ENCODE measurements at places on chromosomes 5 and 9. TPM values are rescaled to one million over a fixed set of nuclear protein-coding genes. Genes with fewer than 3 reads are reported as not detected.
A peak's percentile ranks its signal among the peaks of the same experiment; 100 is the strongest.

- H3K27ac ChIP-seq, result no peak overlapping the region
- H3K36me3 ChIP-seq, result no peaks in the 10 kb centered on the region
- H3K27me3 ChIP-seq, result peaks cover 21% of the 10 kb centered on the region
- no peak overlapping the region for H3K4me3 ChIP-seq
Observed at GRCh38 chr5:42887575-42887974, 75.9 kb upstream of the SELENOP start.

GRCh38 chr5:90886381-90886780, 327.8 kb downstream of the ADGRV1 start:
- no peak overlapping the region for H3K27ac ChIP-seq
- H3K36me3 ChIP-seq, result no peaks in the 10 kb centered on the region
- no peak for DNase-seq
- H3K27me3 ChIP-seq, result peaks cover 33% of the 10 kb centered on the region

The PCDHA1 gene
- total RNA-seq, result 0.07 TPM

- H3K4me1 ChIP-seq, result no peaks in the 10 kb centered on the region
- peaks cover 31% of the 10 kb centered on the region for H3K36me3 ChIP-seq
- H3K4me3 ChIP-seq, result no peak overlapping the region
- no peak overlapping the region for H3K27ac ChIP-seq
- no peaks in the 10 kb centered on the region for H3K27me3 ChIP-seq
Observed at GRCh38 chr5:109779036-109779735, 89.5 kb downstream of the MAN2A1 start.

DNA sequence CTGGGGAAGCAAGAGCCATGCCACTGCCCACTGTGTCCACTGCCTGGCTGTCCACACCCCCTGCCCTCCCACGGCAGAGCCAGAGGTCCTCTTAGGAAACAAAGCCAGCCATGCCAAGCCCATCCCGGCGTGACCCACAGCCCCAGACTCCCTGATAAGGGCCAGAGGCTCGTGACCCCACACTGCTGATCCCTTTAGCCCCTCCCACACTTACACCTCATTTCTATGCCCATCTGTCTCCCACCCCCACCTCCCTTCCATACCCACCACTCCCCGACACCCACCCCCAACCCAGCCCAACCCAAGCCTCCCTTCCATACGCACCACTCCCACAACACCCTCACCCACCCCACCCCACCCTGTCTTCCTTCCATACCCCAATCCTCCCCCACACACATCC, 17.3 kb downstream of the PTGES start:
- H3K4me3 ChIP-seq, result no peak overlapping the region
- H3K4me1 ChIP-seq, result peaks cover 6% of the 10 kb centered on the region
- H3K27me3 ChIP-seq, result peaks cover 6% of the 10 kb centered on the region
- H3K27ac ChIP-seq, result no peak overlapping the region

DNA sequence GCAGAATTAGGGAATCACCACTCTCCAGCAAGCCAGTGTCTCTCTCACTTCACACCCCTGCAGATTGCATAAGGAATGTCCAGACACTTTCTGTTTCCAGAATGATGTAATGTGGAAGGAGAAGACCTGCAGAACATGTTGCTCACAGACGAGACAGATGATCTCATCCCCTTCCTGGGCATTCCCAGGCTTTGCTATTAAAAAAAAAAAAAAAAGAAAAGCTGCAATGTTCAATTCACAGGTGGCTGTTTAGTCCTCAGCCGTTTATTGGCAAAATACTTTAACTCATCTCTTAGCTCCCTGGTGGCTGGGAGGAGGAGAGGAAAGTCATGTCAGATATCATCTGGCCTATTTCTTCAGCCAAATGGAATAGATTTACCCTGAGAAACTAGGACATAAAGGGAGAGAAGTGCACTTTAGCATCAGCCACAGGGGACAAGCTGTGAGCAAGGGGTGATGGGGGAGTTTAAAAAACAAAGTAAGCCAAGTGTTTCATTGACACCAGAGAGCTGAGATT, 95.9 kb upstream of the TNC start:
- DNase-seq, result no peak
- H3K4me3 ChIP-seq, result no peak overlapping the region
- peaks cover 28% of the 10 kb centered on the region for H3K27me3 ChIP-seq
- no peaks in the 10 kb centered on the region for H3K36me3 ChIP-seq
- H3K27ac ChIP-seq, result no peak overlapping the region
- H3K4me1 ChIP-seq, result peaks cover 13% of the 10 kb centered on the region

DNA sequence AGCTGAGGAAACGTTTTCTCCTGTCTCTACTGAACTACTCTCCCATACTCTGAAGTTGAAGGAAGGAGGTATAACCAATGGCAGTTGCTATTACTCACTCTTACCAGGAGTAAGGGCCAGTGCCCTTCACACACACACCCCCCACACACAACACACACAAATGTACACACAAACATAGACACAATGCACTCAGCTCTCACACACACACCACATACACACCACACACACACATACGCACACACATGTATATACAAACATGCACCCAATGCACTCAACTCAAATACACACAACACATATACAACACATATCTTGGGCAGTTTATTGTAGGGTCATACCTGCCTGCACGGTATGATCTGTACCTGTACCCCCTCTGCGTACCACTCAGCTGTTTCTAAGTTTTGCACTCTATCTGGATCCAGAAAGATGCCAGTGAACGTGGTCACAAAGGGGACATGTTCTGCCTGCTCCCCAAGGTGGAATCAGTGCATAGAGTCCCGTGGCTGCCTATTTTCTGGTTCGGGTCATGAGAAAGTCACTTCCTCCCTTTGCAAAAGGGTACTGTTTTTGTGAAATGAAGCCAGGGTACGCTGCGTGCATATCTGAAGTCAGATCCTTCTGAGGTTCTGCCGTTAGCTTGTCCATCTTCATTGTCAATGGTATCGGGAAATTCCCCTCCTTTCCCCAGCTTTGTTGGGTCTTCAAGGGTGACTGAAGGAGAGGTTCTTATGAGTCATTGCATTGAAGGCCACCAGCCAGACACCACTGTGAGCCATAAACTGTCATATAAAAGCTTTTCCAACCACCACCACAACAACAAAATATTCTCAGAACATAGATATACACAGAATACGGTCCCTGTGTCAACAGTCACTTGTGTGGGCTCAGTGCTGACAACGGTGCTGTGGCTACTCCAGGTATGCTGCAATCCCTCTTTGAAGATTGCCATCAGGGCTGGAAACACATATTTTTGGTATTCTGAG, 131.9 kb downstream of the UGCG start:
- no peak for DNase-seq
- H3K27me3 ChIP-seq, result peaks cover 7% of the 10 kb centered on the region
- no peaks in the 10 kb centered on the region for H3K36me3 ChIP-seq
- H3K4me1 ChIP-seq, result peaks cover 29% of the 10 kb centered on the region
- H3K27ac ChIP-seq, result no peak overlapping the region
- H3K4me3 ChIP-seq, result no peak overlapping the region

DNA sequence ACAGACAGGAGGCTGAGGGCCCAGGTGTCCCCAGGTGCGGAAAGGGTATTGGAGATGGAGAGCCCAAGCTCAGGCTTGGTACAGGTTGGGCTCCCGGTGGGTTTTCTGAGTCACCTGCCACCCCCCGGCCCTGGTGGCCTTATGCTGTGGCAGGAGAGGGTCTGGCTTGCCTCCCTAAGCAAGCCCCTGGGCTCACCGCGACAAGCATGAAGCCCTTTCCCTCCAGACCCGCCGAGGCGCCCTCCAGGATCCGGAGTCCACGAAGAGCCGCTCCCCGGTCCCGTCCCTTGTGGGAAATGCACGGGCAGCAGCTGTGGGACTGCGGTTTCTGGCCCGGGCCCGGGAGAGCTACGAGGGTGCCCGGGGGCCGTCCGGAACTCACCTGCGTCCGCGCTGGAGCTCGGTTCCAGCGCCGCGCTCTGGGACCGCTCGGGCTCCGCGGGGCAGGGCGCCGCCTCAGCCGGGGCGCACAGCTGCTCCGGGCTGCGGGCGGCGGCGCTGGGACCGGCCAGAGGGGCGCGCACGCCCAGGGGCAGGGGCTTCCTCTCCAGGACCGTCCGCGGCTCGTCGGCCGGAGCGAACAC, 757 bp downstream of the SAPCD2 start:
- no peaks in the 10 kb centered on the region for H3K36me3 ChIP-seq
- H3K27ac ChIP-seq, result no peak overlapping the region
- peak overlapping the region; percentile 70 for H3K4me3 ChIP-seq
- H3K4me1 ChIP-seq, result peaks cover 18% of the 10 kb centered on the region
- DNase-seq, result no peak

- H3K4me3 ChIP-seq, result no peak overlapping the region
- no peak overlapping the region for H3K27ac ChIP-seq
- no peak for DNase-seq
- H3K27me3 ChIP-seq, result peaks cover 6% of the 10 kb centered on the region
- H3K36me3 ChIP-seq, result no peaks in the 10 kb centered on the region
Observed at GRCh38 chr5:112388074-112388473, 31.0 kb downstream of the EPB41L4A start.

GRCh38 chr5:155844542-155844941, 482.4 kb upstream of the SGCD start:
- H3K27me3 ChIP-seq, result no peaks in the 10 kb centered on the region
- no peak for DNase-seq
- no peaks in the 10 kb centered on the region for H3K36me3 ChIP-seq
- no peak overlapping the region for H3K4me3 ChIP-seq
- H3K4me1 ChIP-seq, result no peaks in the 10 kb centered on the region

The CDC42SE2 gene
- total RNA-seq, result 91.0 TPM

The NMUR2 gene
- not detected for total RNA-seq

DNA sequence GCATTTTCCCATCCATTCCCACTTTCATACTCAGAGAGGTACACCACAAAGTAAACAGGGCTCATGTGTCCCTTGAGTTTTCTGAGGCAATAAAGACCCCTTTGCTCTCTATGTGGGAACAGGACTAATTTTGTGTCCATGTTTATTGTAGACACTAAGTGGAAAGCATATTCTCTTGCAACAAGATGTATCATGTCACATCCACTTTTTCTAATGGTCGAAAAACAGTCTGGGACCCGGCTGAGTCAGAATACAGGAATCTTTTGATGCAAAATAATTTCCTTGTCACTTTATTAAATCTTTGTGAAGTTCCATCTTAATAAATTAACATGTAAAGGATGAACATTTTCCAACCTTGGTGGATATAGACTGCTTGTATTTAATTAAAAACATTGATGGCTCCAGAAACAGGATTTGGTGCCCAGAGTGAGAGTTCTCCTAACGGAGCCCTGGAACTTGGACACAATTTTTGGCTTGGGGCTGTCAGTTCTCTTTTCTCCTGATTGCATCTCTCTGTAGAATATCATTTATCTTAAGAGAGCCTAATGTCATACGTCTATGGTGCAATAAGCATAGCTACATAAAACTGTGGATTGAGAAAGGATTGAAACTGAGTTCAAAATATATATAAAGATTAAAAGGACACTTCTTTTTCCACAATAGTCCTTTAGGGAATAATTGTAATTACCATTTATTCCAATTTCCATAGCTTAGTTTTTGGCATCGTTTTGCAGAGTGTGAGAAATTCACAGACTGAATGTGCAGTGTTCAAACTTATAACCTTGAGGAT, 1116.7 kb upstream of the SEMA6A start:
- no peaks in the 10 kb centered on the region for H3K36me3 ChIP-seq
- H3K4me3 ChIP-seq, result no peak overlapping the region
- no peaks in the 10 kb centered on the region for H3K4me1 ChIP-seq
- no peak for DNase-seq
- no peak overlapping the region for H3K27ac ChIP-seq

DNA sequence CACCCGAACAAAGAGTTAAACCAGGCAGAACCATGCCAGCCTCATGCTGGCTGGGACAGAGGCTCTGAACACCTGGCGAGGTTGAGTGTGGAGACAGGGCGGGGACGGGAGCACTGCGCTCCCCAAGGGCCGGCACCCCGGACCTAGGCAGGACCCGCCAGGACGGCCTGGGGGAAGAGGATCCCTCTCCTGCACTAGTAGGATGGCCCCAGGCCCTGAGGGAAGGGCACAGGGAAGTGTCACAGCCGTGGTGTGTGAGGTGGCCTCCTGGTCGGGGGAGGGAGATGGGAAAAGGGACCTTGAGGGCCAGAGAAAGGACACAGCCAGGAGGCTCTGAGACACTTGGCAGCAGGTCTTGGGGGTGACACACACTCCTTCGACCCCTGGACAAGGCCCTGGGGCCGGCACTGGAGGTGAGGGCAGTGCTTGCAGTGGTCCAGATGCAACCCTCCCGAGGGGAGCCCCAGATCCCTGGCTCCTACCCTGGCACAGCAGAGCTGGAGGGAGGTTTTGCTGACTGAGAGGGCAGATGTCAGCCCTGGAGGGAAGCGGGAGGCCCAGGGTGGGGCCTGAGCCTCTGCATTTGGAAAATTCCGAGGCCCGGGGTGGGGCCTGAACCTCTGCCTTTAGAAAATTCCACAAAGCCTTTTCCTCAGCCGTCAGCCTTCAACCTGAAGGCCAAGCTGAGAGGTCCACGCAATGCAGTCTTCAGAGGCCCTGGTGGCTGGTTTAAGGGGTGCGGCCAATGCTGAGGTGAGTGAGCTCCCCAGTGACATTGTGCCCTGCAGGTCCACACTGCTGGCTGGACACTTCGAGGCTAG, 24.8 kb upstream of the TERT start:
- no peak for DNase-seq
- H3K4me3 ChIP-seq, result no peak overlapping the region
- H3K36me3 ChIP-seq, result peaks cover 62% of the 10 kb centered on the region
- H3K4me1 ChIP-seq, result peaks cover 27% of the 10 kb centered on the region
- H3K27me3 ChIP-seq, result no peaks in the 10 kb centered on the region

DNA sequence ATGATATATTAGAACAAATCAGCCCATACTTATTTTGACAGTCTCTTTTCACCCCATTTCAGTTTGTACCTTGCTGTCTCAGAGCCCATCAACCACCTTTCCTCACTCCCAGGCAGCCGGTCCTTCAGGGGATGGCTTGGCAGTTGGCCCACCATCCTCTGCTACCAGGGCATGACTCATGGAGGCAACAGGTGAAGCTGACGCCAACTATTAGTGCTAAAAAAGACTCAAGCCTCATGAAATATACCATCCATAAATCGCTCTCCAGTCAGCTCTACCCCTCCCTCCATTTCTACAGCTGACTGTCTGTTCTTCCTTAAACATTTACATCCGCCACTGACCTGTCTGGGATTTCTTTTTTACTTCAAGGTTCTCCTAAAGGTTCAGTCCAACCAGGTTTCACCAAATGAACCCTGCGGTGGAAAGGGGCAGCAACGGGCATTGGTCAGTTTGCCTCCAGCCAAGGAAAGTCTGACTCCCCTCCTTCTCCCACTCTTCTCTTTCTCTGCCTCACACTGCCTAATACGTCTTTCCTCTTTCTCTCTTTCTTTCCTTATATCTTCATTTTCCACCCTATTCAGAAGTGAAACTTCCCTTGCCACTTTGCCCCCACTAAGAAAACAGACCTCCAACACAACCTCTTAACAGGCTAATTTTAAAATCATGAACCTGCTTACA, 439.1 kb downstream of the RAB3C start:
- DNase-seq, result no peak
- peak overlapping the region; percentile 31 for H3K4me3 ChIP-seq
- H3K27ac ChIP-seq, result peak overlapping the region; percentile 74

The CER1 gene
- total RNA-seq, result not detected
